ENCODE measurements at places on chromosomes 3 and 15.
A peak's percentile ranks its signal among the peaks of the same experiment; 100 is the strongest.

DNA sequence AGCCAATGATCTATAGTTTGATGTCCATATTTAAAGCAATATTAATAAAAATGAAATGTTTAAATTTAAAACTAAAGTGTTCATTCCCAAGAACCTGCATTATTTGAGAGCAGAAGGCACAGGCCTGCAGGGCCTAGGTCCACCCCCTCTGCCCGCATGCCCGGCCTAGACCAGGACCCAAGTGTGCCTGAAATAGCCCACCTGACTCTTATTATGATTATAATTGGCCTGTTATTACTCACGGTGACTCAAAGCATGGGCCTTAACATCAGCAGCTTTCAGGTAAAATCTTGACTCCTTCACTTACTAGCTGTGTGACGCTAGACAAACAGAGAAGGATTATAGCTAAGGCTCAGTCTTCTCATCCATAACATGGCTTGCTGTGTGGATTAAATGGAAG lies 128.8 kb downstream of the PLCL2 start:
- no peak for DNase-seq

- DNase-seq = no peak
Measured at GRCh38 chr3:46423588-46423987, 16.5 kb downstream of the CCRL2 start.

GRCh38 chr3:129974833-129975704 lies 549 bp downstream of the TRH start:
- no peak for DNase-seq

GRCh38 chr3:17411157-17411877 lies 331.1 kb downstream of the TBC1D5 start:
- DNase-seq = no peak

DNA sequence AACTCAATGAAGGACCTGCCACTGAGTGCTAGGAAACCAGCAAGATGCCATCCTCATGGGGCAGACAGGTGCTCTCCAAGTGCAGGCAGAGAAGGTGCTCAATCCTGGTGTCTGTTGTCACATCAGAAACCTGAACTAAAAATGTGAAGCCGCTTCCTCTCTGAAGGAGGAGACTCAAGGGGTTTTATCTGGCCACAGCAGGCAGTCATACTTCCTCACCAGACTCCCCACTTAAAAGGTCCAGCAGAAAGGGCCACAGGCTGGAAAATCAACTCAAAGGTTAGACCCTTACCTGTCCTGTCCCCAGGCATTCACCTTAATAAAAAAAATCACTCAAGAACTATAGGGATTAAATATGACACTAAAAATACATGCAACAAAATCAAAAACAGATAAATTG lies 4.8 kb downstream of the CCDC12 start:
- DNase-seq = no peak

GRCh38 chr15:78033864-78034263 lies 43.6 kb downstream of the TBC1D2B start:
- no peak for DNase-seq

DNA sequence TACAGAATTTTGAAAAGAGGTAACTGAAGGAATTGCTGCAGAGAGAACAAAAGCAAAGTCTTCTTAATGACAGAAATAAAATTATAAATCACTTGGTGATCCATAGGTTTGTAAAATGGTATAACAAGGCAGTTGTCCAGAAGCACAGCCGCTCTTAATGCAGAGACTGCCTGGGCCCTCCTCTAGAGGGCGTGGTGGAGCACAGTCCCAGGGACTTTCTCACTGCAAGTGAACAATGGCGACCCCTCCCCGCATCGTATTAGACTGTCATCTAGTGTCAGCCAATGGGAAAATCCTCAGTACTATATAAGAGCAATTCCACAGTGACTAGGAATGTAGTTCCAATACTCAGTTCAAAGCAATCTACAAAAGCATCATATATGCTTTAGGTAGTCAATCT lies 26.4 kb upstream of the ZBED2 start:
- no peak for DNase-seq

DNA sequence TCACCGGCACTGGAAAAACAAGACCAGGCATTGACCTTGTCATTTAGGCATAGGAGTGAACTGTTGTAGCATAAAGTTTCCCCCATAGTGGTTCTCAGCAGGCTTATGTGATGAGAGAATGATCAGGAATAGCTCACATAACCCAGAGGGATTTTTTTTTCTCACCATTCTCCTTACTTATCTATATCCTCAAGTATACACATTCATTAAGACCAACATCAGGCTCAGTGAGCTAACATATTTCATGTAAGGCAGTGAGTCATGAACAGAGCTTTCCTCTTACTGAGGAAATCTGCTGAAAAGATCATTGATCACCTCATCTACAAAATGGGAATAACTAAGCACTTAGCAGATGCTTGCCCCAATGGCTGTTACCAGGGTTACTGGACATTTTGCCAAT lies 396.6 kb upstream of the TMCO5A start:
- no peak for DNase-seq

DNA sequence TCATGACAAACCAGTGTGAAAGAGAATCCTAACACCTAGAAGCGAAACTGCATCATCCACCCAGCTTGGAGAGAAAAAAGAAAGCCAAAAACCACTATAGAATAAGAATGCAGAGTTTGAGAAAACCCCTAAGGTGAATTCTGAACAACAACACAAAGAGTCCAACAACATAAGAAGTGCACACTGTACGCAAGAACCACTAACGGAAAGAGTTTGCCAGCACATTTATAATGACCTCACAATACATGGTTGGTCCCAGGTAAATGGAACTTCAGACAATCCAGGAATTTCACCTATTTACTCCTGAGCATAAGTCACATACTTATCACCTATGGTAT lies 128.3 kb upstream of the BHLHE40 start:
- no peak for DNase-seq

DNA sequence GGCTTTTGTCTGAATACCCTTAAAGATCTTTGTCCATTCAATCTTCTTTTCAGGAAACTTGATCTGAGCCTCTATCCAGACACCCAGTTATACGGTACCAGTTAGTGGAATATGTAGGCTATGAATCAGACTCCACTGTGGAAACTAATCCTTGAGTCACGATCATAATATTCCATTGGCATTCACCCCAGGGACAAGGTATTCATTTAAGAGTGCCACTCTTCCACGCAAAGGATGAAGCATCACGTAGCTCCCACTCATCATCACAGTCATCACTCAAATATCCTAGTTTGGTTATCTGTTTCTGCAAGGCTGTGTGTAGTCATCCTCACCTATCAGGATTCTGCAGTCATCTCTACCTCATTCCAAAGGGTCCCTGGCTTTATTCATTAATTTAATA lies 85.6 kb downstream of the NEDD4 start:
- DNase-seq = no peak

GRCh38 chr3:125011941-125012340 lies 43.9 kb downstream of the HEG1 start:
- DNase-seq = no peak

- DNase-seq = no peak
Measured at GRCh38 chr3:191362524-191363090, 32.3 kb upstream of the UTS2B start.

- DNase-seq = peak; percentile 70
Measured at GRCh38 chr15:64883997-64884511, 27.6 kb upstream of the ANKDD1A start.

DNA sequence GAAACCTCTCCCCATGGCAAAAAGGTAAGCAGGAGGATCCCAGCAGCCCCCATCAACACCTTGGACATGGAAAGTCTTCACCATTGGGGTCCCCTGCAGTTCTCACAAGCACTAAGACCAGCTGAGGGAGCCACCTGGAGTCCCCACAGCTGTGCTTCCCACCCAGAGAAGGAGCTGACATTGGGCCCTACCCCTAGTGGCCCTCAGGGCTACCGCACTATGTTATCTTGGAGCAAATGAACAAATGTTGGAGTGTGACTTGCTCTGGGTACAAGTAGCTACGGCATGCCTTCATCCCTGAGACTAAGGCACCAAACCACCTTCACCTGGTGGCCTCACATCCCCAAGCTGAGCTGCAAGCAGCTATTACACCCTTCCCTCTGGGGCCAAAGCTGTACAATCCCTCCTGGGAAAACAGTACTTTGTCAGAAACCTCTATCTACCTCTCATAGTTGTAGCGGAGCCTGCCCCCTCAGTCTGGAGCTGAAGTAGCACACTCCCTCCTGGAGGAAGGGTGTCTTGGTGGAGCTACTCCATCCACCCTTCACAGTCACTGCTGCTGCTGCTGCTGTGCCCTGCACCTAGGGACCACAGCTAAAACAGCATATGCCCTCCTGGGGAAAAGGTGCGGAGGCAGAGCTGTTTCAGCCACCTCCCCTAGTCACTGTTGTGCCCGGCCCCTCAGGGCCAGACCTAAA lies 42.7 kb downstream of the SERP1 start:
- DNase-seq = no peak

DNA sequence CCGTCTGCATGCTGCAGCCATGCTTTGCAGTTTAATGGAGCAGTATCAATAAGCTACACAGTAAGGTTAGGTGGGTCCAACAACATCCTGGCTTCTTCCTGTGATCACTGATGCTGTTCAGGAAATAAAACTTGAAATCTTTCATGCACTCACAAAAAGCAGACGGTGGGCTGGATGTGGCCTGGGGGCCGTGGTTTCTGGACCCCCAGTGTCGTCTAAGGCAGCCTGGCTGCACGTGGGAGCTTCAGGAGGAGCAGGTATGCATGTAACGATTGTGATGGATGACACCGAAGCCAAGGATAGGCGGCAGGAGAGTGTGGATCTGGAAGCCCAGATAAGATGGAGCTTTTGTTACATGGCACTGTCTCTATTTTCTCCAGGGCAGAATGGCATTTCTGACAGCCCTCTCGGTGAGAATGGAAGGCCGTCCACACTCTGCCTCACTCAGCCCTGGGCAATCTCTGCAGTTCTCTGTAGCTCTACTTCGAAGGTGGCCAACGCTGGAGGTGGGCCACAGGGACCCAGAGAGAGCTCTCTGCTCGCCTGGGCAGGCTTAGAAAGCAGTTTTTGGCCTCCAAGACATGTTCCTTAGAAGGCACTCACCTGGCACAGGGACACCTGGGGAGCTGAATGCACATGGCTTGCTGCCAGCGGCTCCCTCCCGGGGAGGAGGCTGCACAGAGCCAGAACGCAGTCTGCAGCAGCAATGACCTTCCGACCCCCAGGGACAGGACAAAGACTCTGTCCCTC lies 46.4 kb upstream of the IQSEC1 start:
- no peak for DNase-seq

DNA sequence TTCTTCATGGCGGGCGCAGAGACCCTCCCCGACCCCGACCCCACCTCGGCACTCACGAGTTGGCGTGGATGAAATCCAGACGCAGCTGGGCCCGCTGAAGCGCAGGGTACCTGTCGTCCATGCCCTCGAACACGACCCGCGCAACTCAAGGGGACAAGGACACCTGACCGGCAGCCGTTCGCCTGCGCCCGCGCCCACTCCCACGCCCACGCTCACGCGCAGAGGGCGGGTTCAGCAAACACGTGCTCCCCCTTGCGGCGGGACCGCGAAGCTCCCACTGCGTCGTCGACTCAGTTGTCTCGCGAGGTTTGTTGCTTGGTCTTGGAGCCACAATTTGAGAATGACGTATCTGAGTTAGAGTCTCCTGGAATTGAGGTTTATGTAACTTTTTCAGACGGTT lies at the start of gene MORC1:
MORC1 (minus strand) TSS at position 196 of the 400 bp plus-strand sequence; CDS start at position 121, 75 bp downstream.
- DNase-seq = no peak

DNA sequence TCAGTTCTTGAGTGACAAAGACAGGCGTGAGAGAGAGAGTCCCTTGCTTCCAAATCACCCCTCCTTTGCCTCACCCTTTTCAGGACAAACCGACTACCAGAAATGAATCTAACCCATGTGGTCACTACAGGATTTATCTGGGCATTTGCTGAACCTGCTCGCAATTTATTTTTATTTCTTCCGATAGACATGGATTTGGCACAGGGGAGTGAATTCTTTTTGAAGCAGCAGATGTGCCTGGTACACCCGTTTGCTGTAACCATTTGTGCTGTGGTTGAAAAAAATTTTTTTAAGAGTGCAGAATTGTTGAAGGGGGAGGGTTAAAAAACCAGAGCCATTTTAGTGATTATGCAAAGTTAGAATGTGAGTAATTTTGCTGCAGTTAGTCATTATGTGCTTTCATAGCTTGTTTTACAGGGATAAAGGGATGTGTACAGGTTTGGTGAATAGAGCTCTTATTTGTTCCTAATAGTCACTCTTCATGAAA lies 442.0 kb downstream of the LPP start:
- DNase-seq = no peak

DNA sequence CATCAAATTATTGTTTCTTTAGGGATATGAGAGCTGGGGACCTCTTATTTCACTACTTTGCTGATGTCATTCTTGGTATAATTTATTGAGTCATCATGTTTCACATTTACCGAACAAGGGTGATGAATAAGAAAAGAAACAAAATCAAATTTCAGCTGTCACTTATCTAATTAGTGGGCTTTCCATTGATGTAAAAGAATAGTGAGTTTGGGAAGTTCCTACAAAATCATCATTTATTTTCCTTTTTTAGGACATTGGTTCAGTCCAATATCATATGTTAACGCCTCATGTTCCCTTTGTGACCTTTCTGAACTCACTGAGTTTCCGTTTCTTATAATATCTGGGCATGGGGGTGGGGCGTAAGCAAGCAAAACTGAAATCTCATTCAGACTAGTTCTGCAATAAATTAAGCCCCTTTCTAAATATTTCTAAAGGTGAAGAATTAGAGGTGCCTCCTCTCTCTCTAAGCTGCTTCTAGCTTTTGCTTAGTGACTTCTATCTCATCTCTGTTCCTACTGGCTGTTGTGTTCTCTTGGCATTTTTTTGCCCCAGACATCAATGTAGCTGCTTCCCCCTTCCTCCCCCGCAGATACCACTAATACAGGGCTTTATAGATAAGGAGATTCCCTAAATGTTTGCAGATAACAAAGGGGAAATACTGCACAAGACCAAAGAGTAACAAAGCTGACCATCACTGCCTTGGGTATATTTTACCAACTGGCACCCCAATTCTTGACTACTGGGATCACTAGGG lies 238.0 kb upstream of the CTNNB1 start:
- DNase-seq = no peak

DNA sequence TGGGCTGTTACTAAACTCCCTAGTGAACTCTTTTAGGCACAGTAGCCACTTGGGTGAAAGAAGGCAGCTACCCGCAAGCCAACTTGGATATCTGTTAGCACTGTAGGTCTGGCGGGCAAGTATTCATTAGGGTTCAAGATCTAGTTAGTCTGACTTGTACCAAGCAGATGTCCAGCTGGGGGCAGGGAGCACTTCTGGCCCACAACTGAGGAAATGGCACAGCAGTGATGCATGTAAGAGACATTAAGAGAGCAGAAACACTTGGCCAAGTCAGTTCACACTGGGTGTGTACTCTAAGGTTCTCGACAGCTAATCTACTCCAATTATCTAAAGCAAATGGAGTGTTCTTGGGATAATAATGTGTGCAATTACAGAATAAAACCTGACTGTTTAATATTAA lies 131.7 kb downstream of the CTNNB1 start:
- no peak for DNase-seq

DNA sequence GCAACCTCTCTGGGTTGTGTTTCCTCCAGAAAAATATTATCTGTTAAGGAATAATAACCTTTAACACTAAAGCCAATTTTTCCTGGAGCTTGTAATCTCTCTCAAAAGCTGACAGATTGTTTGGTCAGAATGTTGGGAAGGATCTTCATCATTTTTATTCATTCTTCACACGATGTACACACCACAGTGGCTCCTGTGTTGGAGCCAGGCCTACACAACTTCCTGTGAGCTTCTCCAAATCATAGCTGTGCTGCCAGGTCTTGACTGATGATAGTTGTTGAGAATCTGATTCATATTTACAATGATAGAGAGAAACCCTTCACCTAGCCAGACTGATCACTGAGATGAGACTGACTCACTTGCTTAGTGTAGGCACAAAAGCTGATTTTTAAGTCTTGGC lies 151.0 kb upstream of the ROBO2 start:
- DNase-seq = no peak

Measured in stimulated activated CD4-positive, alpha-beta T cell treated with anti-CD3 and anti-CD28 coated beads, Interleukin-15, amount 100 ng/mL, for 1 hour (primary cell).